Neural progenitor cell (in vitro differentiated cells): ENCODE measurements at places on chromosomes 1 and 21. TPM values are rescaled to one million over a fixed set of nuclear protein-coding genes. Genes with fewer than 3 reads are reported as not detected.
A peak's percentile ranks its signal among the peaks of the same experiment; 100 is the strongest.

Gene TRAPPC3
- 44.9 and 69.4 TPM in 2 replicates for total RNA-seq

- DNase-seq, result no peak
Measured at GRCh38 chr1:206925106-206925736, 3.5 kb upstream of the FCMR start.

DNA sequence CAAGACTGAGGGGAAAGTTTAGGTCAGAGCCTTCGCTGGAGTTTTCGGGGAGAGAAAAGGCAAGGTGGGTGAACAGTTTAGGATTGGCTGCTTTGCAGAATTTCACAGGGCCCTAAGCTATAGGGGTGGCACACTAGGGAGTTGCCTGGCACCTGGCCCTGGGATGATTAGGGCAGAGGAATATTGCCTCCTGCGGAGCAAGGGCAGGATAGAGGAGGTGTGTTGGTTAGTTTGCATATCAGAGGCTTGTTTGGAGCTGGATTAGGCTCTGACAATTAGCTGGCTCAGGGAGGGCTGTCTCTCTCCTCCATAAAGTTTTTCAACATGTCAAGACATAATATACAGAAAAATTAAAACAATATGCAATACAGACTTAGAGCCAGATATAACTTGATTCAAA is 436.4 kb downstream of the DISC1 start:
- no peak for DNase-seq

GRCh38 chr1:30089024-30089430 is 634.4 kb downstream of the MATN1 start:
- no peak for DNase-seq

GRCh38 chr1:26626994-26627393 is 68.8 kb upstream of the ARID1A start:
- DNase-seq, result no peak

DNA sequence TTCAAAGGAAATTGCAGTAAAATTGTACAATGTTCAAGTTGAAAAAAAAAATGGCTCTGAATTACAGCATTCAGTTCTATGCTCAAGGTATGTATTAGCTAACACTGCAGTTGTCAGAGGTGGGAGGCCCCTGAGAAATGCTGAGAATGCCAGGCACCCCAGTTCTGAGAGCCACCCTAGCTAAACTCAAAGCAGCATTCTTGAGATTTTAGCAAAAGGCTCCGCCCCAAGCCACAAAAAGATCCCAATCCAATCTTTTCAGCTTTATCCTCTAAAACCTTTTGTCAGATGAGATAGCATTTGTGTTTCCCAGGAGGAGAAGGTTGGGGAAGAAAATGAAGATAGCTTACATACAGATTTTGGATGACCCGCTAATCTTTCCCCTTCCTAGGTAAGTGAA is 68.8 kb downstream of the SMYD2 start:
- DNase-seq, result peak; percentile 58

Gene FAM177B
- not detected in 2 replicates for total RNA-seq

Gene ZNF648
- total RNA-seq, result 1.5 and 2.0 TPM in 2 replicates

GRCh38 chr1:77238462-77238861 is 19.2 kb upstream of the PIGK start:
- DNase-seq, result no peak

Gene ZSWIM5
- 5.8 and 7.1 TPM in 2 replicates for total RNA-seq

DNA sequence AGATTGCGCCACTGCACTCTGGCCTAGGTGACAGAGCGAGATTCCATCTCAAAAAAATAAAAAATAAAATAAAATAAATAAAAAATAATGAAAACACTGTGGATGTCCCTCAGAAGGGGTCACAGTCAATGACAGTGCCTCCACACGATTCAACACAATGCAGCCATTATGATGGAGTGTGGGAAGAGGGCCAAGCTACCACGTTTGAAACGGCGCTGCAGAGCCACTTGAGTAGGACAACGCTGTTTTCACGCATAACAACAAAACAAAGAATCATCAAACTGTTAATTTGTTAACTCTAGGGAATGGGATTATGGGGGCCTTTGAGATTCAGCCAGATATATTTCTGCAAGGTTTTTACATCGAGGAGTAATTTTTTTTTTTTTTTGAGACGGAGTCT is 36.5 kb downstream of the NKAIN1 start:
- DNase-seq, result no peak

DNA sequence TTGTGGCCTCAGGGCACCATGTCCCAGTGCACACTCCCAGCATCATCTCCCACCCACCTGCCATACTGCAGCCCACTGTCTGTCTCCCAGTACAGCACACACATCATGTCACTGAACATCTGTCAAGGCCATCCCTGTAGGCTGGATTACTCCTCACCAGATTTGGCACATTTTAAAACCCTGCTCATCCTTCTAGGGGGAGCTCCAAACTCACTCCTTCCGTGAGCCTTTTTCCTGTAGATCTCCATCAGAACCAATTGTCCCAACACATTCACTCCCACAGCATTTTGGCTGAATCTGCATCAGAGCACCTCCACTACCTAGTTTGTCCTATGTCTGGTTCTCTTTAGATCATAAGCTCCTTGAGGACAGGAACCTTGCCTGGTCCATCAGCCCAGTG is 58.6 kb upstream of the GRIK3 start:
- no peak for DNase-seq

- peak; percentile 92 for DNase-seq
Measured at GRCh38 chr1:98048244-98048643, 127.4 kb upstream of the DPYD start.
